Hypothalamus (tissue), 51 donors: ENCODE measurements at places on chromosomes 13 and 19.

- DNase-seq, result no peak
These were observed 1.9 kb upstream of the TEKTIP1 start for GRCh38 chr19:3537101-3537437.

GRCh38 chr13:65378943-65379519 lies 1851.1 kb downstream of the PCDH9 start:
- DNase-seq, result no peak

DNA sequence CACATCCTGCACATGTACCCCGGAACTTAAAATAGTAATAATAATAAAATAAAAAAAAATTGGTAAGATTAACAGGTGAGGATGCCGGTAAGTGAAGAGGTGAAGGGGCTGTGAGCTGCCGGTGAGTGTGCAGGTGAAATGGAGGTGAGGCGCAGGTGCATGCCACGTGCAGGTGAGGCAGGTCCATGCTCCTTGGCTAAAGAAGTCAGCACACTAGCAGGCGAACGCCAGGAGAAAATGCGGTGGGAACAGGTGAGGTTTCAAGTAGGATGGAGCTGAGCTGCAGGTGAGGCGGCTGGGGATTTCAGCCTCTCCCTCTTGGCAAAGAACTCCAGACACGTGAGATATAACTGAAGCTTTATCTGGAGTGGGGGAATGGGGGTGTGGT lies 7.5 kb upstream of the TNFSF14 start:
- DNase-seq, result no peak

DNA sequence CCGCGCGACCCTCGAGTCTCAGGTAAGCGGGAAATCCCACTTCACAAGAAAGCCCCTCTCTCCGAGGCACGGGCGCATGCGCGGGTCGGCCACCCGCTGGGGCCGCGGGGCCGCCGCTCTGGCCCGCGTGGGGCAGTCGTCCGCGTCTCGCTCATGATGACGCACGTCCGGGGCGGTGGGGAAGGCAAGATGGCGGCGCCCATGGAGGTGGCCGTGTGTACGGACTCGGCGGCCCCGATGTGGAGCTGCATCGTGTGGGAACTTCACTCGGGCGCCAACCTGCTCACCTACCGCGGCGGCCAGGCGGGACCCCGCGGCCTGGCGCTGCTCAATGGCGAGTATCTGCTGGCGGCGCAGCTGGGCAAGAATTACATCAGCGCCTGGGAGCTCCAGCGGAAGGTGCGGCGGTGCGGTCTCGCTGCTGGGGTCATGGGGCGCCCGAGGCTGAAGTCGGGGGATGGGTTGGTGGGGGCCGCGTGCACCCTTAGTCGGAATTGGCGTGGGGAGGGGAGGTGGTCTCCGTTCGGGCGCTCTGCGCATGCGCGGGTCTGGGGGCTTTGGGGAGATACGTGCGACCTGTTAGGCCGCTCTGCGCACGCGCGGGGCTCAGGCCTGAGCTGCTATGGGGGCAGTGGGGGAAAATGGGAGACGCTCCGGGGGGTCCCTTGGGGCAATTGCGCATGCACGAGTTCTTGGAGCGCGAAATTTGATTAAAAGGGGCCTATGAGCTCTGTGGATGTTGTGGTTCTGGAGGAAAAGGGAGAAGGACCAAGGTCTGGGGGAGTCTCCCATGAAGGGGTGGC lies at the start of gene WDR18:
TSS of gene WDR18 (plus strand) at position 181 of the 803 bp plus-strand sequence. CDS start at position 190, 9 bp downstream.
- peak; percentile 93 for DNase-seq

DNA sequence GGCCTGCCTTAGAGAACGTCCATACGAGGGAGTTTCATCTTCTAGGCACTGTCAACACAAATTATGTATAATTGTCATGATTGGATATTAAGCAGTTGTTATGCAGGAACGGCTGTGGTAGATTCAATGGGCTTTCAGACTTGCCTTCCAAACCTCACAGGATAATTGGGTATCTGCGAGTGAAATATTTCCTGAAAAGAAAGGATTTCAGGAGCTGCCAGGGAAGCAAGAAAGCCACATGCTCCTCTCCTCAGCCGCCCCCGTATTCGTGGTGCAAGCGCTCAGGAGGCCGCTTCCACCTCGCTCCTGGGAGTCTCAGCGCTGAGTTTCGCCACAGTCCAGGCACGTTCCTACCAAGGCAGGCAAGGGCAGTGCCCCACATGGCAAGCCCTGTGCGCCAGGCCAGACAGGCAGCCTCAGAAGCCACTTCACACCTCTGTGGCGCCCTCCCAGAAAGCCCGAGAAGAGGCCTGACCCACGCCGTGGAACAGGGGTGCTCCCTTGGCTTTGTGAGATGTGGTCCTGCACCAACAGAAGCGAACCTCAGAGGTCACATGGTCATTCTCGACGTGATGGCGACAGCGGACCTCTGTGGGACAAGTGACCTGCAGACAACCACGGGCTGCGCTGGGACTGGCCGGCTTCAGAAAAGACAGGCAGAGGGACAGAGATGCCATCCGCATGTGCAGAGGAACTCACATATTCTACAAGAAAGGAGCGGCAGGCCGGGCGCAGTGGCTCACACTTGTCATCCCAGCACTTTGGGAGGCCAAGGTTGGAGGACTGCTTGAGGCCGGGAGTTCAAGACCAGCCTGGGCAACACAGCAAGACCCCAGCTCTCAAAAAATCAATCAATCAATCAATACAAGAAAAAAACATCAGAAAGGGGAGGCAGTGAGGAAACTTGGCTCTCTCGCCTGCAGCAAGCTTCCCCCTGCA lies 41.4 kb downstream of the CEBPG start:
- DNase-seq, result no peak

DNA sequence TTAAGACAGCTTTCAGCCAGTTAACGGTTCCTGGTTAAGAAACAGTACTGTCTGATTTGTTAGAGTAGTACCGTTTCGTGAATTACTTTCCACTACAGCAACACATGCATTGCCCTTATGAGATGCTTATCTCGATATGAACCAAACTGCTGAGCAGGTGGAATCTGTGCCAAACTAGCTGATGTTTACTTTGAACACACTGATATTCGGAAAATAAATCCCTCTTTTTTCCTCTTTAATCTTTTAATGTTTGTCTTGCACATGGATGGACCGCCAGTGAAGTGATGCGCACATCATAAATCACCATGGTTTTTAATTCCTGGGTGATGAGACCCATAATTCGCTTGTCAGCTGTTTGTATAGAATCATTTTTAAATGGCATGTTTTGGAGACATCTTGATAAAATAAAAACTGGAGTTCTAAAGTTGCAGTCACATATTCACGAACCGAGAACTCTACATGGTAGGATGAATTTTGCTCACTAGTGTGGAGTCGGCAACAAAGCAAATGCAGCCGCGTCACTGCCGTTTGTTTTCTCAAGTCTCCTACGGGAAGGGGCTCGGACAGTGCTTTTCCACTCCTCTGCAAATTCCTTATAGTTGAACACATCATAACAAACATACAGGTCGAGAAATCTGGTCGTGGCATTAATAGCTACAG lies 1.1 kb downstream of the GJA3 start:
- DNase-seq, result no peak

DNA sequence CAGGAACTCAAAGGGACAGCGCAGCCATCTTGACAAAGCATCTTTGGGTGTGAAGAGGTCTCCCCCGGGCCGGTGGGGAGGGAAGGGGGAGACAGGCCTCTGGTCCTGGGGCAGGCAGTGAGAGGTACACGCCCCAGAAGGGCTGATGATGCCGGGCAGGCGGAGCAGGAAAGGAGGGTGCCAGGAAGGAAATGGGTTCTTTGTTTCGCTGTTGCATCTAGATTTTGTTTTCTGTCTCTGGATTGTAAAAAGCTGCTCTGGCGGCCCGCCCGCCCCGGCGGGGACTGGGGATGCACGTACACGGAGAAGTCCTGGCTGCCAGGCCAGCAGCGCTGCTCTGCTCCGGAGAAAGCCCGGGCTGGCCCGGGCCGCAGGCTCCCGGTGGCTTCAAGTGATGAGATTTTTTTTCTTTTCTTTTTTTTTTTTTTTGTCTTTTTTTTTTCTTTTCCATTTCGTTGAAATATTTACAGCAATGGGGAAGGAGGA lies 13.2 kb upstream of the ASF1B start:
- peak; percentile 4 for DNase-seq

DNA sequence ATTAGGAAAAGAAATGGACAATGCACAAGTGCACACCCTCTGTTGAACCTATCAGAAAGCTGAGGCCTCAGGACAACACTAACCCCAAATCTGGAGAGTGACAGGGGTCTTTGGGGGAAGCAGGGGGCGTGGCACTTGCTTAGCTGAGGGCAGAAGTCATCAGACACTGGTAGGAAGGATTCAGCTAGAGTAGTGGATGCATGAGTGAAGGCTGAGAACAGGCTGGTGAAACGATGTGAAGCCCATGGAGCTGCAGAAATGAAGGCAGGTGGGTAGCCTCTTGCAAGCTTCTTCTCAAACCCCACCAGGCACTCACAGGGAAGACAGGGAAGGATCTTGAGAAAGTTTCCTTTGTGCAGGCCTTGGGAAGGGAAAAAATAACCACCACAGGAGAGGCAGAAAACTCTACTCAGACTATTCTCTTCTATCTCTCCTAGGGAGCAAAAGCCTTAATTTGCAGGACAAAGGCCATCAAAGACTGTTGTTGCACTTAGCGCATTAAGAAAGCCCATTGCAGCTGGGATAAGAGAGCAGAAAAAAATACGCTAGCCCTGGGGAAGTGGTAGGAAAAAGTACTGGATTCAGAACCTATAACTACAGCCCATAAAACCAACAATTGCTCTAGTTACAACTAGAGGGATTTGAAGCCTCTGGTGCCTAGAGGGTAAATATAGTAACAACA lies 193.3 kb upstream of the ZNF536 start:
- no peak for DNase-seq

DNA sequence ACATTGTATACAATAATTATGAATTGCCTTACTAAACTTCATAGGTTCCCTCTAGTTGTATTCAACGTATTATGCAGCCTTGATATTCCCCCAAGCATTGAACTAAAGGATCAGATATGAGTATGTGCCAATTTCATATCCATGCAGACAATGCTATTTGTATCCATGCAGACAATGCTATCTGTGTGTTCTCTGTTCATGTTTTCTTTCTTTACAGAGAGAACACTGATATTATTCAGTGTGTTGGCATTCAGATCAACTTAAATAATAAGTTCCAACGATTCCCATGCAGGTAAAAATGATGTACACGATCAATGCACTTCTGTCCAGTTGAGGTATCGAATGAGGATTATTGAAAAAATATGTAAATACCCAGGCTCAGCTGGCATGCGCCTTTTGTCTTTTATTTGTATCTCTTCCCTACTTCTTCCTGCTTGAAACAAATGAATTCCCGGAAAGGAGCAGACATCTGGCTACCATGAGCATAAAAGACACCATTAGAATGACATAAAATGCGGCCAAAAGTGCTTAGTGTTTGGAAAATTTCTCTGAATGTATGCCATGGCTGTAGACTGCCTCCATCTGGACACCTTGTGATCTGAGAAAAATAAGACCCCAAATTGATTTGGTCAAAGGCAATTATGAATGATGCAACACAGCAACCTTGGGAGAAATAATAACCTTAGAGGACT lies 731.5 kb downstream of the SLITRK1 start:
- no peak for DNase-seq
